ENCODE measurements at places on chromosomes 5 and 9.

- no peak for DNase-seq
Measured at GRCh38 chr9:69564557-69564956, 107.6 kb downstream of the APBA1 start.

GRCh38 chr9:34139477-34140146 lies 13.1 kb upstream of the DCAF12 start:
- DNase-seq, result peak; percentile 49

GRCh38 chr5:96387616-96388015 lies 45.4 kb downstream of the PCSK1 start:
- no peak for DNase-seq

- DNase-seq, result no peak
Measured at GRCh38 chr5:157801-158200, 33.5 kb upstream of the LRRC14B start.

- no peak for DNase-seq
Measured at GRCh38 chr9:124004593-124004992, 7.0 kb upstream of the LHX2 start.

DNA sequence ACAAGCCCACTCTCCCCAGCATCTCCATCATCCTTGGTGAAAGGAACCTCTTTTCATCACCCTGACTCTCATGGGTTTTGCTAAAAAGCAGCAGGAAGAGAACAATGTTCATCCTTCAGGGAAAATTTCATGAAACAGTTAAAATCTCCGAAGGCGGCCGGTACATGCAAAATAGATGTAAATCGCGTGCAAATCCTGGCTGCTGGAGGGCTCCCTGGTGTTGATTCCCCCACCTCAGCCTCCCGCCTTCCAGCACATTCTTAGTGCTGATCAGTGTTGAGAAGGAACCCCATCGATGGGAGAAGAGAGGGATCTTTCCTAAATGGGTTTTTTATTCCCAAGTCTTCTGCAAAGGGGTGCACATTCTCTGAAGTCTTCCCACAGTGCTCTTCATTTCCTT lies 8.7 kb upstream of the GFI1B start:
- no peak for DNase-seq

DNA sequence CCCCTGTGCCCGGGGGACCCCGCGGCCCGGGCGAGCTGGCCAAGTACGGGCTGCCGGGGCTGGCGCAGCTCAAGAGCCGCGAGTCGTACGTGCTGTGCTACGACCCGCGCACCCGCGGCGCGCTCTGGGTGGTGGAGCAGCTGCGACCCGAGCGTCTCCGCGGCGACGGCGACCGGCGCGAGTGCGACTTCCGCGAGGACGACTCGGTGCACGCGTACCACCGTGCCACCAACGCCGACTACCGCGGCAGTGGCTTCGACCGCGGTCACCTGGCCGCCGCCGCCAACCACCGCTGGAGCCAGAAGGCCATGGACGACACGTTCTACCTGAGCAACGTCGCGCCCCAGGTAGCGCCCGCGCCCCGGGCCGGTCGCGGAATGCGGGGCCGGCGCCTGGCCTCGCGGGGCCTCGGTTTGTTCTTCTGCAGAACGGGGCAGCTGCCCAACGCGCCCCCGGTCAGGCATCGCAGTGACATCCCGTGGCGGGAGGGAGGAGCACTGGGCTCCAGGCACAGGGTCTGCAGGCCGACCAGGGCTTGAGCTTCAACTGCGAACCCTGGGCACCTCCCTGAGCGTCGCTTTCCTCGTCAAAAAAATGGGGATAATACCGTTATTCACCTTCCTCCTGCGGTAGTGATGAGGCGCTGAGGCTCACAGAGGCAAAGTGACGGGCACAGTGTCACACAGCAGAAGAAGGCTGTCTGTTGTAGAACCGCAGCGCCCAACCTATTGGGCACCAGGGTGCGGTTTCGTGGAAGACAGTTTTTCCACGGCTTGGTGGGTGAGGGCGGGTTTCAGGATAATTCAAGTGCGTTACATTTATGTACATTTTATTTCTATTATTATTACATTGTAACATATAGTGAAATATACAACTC lies 777 bp downstream of the ENDOG start:
- DNase-seq, result no peak

GRCh38 chr5:21212026-21212425 lies 1224.0 kb upstream of the CDH18 start:
- DNase-seq, result no peak

DNA sequence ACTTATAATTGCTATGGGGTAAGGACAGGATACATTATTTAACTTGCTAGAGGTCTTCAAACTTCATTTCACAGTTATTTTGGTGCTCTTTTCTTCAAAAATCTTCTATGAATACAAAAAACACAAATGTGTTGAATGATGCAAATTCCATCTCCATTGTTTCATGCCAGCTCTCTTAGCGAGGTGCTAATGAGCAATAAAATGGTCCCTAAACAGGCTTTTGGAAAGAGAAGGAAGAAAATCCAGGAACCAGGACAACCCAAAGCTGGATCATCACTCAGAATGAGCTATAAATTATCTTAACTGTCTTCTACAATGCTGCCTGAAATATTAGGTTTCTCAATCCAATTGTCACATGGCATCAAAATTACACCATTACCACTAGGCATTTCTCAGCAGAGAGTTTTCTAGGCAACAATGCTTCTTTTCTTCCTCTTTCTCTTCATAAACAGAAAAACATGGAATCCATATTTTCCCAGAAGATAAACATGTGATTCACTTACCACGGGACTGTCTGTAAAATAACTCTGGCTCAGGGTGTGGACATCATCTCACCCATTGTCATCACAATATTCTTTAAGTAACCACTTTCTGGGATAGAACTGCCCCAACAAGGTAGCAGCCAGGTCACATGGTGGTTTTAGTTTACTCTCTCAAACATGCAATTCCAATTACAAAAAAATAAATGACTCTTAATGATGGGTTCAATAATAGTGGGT lies 249.4 kb downstream of the NPR3 start:
- no peak for DNase-seq

DNA sequence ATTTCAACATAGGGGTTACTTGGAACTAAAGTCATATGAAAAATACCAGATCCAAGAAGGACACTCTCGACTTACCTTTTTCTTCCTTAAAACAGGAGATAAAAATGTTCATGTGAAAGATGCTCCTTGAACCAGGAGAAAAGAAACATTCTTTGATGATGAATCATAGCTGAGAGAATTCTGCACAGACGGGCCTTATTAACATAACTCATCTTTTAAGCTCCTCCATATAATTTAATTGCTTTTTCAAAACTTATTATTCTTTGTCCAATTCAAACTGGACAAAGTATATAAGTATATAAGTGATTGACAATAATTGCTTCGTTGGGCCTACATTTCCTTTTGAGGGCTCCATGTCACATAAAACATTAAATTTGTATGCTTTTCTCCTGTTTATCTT lies 945.2 kb upstream of the C9orf72 start:
- DNase-seq, result no peak

- DNase-seq, result no peak
Measured at GRCh38 chr9:22160221-22160620, 151.1 kb upstream of the CDKN2B start.

DNA sequence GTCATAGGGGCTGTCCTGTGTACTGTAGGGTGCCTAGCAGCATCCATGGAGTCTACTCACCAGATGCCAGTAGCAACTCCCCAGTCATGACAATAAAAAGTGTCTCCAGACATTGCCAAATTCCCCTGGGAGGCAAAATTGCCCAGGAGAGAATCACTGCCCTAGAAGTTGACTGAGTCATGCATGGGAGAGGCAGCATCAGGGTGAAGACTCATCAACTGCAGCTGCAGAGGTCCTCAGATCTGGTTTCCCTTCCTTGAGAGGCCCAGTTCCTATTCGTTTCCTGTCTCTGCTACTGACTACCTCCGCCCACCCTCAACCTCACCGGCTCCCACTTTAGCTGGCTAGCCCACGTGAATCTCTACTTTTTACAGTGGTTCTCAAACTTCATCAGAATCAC lies 88.6 kb upstream of the AGXT2 start:
- no peak for DNase-seq

DNA sequence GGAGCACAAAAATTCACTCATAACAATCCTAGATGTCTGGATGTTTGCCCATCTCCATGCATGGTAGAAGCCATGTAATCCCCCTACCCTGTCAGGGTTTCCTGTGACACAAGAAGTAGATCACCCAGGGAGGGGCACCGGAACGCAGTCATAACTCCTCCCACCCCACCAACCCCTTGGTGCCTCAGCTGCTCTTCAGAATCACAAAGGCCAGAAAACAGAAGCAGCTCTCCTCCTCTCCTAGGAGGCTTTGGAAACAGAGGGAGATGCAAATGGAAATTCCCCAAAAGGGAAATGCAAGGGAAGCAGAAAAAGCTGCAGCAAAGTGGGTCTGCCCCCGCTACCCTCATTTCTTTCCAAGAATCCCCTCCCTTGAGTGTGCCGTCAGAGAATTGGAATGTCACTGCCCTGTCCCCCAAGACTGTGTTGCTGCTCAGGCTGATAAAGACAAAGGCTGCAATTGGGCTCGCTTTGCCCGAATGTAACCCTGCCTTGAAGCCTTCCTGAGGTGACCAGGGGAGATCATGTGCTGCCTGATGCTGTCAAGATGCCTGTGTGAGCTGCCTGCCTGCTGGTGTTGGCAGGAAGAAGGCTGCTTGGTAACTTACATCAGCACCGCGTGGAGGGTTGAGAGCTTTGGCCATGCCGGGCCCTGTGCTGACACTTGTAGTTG lies 65.5 kb upstream of the ABCA1 start:
- no peak for DNase-seq

DNA sequence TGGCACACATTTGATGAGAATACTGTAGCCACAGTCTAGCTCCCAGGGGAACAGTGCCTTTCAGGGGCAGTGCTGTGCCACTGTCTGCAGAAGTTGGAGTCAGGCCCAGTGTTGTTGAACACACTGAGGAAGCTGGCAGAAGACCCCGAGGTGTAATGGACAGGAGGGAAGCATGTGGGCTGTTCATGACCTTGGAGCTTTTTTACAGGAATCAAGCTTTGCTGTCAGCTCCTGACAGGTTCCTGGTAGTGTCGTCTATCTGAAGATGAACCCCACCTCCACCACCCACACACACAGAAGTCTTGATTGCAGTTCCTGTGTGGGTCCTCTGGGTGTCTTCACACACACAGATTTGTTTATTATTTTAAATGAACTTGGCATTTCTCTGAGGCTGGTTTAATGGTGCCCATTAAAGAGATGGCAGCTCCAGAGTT lies 40.3 kb upstream of the TNFAIP8 start:
- peak; percentile 49 for DNase-seq

DNA sequence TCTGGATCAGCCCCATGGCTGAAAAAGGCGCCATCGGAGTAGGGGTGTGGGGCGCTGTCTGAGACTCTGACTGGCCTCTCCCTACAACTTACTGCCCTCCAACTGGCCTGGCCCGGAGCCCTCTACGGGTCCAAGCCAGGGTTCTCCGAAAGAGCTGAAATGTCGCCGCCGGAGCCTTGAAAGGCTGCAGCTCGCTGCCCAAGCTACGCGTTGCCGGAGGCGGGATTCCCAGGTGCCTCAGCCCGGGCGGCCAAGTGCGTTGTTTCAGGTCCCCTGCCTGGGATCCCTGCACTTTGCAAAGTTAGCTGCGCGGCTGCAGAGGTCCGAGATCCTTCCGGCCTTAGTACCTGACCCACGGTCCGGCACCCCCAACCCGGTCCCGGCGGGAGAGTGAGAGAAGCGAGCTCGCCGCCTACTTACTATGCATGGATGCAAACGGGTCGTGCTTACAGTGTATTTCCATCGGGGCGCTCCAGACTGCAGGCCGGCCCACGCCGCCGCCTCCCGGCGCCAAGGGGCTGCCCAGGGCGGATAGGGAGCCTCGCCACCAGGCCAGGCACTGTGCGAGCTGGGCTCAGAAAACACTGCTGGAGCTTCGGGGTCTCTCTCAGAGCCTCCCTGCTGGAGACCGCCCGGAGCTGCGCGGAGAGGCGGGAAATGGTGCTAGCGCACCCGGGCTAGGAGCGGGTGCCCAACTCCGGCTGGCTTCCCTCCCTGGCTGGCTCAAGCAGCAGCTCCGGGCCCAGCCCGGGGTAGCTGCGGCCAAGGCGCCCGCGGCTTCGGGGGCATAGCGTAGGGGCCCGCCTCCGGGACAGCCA lies 7.7 kb downstream of the PAX5 start:
- no peak for DNase-seq

GRCh38 chr9:34994260-34994899 lies 4.8 kb downstream of the DNAJB5 start:
- DNase-seq, result peak; percentile 68

GRCh38 chr9:78314953-78315870 lies 18.3 kb downstream of the PSAT1 start:
- no peak for DNase-seq

DNA sequence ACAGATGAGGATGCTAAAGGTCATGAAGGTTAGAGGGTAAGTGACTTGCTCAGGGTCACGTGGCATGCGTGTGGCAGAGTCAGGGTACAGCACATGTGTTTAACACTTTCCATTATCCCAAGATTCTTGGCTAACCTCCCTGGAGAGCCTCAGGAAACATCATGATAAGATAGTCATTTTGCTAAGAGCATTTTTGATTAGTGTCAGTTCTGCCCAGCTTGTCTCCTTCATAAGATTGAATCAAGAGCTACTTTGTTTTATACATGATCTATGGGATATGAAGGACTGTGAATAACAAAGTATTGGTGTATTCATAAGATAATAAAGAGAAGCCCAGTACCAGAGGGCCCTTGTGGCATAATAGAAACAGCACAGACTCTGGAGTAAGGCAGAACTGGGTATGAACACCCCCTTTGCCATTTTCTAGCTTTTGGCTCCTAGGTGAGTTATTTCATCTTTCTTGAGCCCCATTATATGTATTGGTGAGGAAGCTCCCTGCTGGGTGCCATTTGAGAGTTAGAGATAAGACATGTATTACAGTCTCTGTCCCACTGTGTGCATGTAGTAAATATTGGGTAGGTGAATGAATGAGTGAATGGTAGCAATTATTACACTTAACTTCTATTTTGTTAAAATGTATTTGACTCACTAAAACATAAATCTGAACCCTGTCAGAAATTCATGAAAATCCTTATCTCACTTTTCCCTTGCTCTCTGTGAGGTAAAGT lies 16.1 kb downstream of the PTPDC1 start:
- DNase-seq, result no peak

- DNase-seq, result no peak
Measured at GRCh38 chr5:180820788-180821321, 18.2 kb upstream of the MGAT1 start.

DNA sequence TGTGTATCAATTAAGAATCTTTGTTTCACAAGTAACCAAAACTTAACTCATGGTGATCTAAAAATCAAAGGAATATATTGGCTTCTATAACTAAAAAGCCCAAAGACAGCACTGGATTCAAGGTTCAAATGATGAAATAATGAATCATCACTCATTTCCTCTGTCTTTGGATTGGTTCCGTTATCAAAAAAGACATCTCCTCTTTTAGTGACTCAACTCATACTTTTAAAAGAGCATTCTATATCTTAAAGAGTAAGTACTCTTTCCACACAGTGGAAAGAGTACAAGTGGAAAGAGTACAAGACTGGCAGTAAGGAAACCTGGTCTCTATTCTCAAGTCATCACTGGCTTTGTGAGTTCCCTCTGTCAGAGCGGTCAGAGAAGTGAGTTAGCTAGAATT lies 141.4 kb upstream of the NMUR2 start:
- DNase-seq, result no peak

DNA sequence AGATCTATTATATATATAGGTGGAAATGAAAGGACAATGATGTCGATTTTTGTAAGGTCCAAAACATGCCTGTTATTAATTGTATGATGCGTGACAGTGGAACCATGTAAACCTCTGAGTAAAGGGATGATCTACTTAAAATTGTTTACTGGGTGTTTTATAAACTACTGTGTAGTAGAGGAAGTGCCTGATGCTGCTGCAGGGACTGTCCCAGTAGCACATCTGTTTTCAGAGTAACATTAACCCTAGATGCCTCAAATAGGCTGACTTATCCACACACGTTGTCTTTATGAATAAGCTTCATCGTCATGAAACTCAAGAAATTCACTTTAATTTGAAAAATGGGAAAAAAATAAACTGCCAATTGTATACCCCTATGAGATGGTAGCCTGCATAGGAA lies 1.7 kb downstream of the CAMK4 start:
- no peak for DNase-seq
